ENCODE measurements at places on chromosomes 3 and 15.
A peak's percentile ranks its signal among the peaks of the same experiment; 100 is the strongest.

DNA sequence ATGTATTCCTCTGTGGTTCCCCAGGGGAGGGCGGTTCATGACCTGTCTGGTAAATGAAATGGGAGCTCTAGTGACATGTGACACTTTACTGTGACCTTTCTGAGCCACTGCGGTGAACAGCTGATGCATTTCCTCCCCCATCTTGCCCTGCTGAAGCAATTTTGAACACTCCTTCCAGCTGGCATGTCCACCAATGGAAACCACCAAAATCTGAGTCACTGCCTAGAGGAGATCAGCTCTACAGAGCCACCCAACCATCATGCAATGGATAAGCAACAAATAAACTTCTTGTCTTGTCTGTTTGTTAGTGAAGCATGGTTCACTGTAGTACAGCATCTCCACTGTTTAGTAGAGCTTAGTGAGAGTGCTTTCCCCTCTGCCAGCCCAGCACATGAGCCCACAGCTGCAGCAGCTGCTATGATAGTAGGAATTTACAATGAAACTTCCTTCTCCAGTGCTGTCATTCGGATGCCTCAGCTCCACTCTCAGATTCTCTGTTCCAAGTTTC lies 479.4 kb downstream of the NTRK3 start:
- DNase-seq: no peak

- DNase-seq: no peak
Measured at GRCh38 chr3:142081178-142081577, 68.2 kb downstream of the TFDP2 start.

DNA sequence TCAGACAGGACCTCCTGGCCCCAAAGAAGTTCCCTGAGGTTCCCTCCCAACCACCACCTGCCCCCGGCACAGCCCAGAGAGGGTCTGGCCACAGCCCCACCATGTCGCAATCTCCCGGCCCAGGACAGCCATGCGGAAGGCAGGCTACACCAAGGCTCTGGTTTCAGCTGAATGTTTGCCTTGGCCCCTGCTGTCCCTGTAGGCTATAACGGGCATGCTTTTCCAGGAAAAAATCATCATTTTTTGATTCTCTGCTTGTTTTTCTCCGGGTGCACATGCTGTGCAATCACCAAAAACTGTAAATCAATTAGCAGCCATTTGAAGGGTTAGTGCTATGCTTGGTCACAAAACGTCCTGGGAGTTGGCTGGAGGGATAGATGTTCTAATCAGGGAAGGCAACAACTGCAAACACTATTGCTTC lies 142.7 kb upstream of the IGF1R start:
- no peak for DNase-seq

DNA sequence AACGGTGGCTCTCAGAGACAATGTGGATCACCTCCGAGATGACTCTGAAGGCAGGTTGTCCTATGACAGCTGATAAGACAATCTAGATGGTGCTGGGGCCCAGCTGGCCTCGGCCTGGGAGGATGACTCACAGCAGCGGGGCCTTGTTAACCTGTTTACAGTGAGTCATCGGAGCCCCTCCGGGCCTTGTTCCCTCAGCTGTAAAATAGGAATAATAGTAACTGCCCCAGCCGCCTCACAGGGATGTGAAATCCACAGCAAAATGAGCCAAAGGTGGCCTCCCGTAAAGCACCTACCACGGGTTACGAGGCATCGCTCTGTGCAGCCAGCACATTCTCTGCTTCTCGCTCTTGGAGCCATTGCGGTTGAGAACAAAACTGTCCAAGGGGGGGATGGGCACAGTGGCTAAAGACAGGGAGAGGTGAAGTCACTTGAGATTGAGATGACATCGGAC lies 88.6 kb upstream of the RASGRF1 start:
- DNase-seq: no peak

GRCh38 chr3:188868803-188869202 lies 303.0 kb upstream of the TPRG1 start:
- DNase-seq: no peak

- no peak for DNase-seq
Measured at GRCh38 chr3:101796077-101796680, 17.2 kb downstream of the NXPE3 start.

DNA sequence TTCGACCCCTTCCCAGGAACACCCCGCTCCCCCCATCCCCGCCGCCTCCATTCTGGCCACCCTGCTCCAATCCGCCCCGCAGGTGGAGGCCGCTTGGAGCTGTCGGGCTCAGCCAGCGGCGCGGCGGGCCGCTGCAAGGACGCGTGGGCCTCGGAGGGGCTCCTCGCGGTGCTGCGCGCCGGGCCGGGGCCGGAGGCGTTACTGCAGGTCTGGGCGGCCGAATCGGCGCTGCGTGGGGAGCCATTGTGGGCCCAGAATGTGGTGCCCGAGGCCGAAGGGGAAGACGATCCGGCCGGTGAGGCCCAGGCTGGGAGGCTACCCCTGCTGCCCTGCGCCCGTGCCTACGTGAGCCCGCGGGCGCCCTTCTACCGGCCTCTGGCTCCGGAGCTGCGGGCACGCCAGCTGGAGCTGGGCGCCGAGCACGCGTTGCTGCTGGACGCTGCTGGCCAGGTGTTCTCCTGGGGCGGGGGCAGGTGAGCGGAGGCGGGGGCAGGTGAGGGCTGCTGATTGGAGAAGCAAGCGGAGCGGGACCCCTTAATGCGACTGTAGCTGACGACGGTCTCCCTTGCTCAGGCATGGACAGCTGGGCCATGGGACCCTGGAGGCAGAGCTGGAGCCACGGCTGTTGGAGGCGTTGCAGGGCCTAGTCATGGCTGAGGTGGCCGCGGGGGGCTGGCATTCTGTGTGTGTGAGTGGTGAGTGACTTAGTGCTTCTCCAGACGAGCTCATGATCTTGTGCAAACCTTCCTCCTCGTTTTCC lies 2.5 kb downstream of the RCCD1 start:
- DNase-seq: peak; percentile 32

- DNase-seq: no peak
Measured at GRCh38 chr3:13191016-13191415, 117.8 kb upstream of the IQSEC1 start.

DNA sequence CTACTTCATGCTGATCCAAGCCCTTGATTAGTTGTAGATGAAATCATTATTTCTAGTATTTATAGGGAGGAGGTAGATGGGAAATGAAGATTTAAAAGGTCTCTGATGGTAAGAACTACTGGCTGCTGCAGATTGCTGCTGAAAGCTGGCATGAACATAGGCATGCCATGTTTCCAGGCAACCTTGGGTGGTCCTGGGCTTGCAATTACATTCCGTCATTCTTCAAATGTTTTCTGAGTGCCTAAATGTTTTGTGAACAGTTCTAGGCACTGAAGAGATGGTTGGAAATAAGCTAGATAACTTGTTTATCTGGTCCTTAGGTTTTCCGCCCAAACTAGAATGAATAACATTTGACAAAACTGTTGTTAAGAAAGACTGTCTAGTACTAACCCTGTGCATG lies 95.8 kb downstream of the KCNAB1 start:
- DNase-seq: no peak

GRCh38 chr3:54790051-54790450 lies 137.8 kb downstream of the LRTM1 start:
- DNase-seq: no peak

GRCh38 chr15:60126661-60127060 lies 122.5 kb downstream of the FOXB1 start:
- DNase-seq: no peak

DNA sequence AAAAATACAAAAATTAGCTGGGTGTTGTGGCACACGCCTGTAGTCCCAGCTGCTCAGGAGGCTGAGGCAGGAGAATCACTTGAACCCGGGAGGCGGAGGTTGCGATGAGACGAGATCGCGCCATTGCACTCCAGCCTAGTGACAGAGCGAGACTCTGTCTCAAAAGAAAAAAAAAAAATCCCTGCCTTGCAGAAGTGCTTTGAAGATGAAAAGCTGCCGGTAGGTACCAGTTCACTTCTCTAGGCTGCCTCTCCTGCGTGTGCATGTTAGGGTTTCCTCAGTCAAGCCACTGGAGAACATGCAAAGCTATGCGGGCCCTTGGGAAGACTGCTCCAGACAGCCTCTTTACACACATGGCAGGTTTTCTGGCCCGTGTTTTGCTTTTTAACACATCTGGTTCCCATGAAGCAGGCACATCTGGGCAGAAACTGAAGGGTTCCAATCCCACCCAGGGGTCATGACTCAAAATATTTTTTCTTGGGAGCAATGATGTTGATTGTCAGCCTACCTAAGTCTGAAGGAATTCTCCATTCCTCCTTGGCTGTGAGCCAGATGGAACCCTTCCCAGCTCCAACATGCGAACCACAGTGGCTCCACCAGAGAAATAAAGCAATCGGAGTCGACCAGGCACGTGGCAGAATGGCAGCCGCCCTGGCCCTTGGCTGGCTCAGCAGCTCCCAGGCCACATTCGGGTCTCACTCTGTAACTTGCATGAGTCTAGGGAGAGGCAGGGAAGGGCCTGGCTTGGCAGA lies 29.6 kb downstream of the MGLL start:
- DNase-seq: no peak

DNA sequence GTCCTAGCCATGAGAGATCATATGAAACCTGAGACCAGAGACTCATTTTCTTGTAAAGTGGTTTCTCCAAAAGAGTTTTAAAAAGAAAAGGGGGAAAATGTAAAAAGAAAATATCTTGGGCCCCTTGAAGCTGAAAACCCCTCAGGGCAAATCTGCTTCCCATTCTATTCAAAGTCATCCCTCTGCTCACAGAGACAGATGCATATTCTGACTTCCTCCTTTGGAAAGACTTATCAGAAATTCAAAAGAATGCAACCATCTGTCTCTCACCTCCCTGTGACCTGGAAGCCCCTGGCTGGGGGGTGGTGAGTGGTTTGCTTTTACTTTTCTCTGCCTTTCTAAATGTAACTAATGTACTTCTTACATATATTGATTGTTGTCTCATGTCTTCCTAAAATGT lies 1154.8 kb downstream of the NSUN3 start:
- no peak for DNase-seq

DNA sequence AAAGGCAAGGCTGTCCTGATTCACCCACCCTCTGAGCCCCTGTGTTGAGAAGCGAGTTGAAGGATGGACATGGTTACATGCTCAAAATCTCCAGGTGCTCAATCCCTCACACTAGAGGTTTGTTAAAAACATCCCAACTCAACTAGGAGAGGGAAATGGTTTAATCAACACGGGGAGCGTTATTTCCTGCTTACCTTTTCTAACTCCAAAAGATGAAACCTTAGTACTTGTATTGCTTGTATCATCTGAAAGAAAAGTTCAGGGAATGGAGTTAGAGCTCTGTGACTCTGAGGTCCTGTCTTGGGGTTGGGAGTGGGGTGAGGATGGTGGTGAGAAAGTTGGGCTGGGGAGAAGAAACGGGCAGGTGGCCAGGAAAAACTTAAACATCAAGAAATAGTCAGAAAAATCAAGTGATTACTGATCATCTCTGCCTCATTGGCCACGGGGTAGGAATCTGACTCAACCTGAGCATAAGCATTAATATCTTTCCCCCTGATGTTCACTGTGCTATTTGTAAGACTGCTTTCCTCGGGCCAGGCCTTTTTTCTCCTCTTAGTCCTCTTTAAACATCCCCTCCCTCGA lies 5.9 kb downstream of the MEIS2 start:
- peak; percentile 4 for DNase-seq

GRCh38 chr15:72809329-72809728 lies 25.8 kb upstream of the ADPGK start:
- no peak for DNase-seq
